ENCODE measurements at places on chromosomes 12 and 14.

- no peak for DNase-seq
Measured at GRCh38 chr14:103581954-103582703, 19.4 kb downstream of the COA8 start.

- no peak for DNase-seq
Measured at GRCh38 chr12:45658020-45658419, 71.5 kb upstream of the ARID2 start.

- no peak for DNase-seq
Measured at GRCh38 chr14:21163871-21164291, 8.0 kb upstream of the OR5AU1 start.

- DNase-seq: no peak
Measured at GRCh38 chr14:71764701-71765382, 167.4 kb upstream of the RGS6 start.

GRCh38 chr14:72169521-72169920 is 237.3 kb downstream of the RGS6 start:
- no peak for DNase-seq

GRCh38 chr12:2113119-2113912 is 60.5 kb downstream of the CACNA1C start:
- DNase-seq: no peak

- DNase-seq: no peak
Measured at GRCh38 chr14:95432144-95433093, 84.0 kb downstream of the SYNE3 start.

- DNase-seq: no peak
Measured at GRCh38 chr12:46414591-46415268, 42.2 kb upstream of the SLC38A2 start.

DNA sequence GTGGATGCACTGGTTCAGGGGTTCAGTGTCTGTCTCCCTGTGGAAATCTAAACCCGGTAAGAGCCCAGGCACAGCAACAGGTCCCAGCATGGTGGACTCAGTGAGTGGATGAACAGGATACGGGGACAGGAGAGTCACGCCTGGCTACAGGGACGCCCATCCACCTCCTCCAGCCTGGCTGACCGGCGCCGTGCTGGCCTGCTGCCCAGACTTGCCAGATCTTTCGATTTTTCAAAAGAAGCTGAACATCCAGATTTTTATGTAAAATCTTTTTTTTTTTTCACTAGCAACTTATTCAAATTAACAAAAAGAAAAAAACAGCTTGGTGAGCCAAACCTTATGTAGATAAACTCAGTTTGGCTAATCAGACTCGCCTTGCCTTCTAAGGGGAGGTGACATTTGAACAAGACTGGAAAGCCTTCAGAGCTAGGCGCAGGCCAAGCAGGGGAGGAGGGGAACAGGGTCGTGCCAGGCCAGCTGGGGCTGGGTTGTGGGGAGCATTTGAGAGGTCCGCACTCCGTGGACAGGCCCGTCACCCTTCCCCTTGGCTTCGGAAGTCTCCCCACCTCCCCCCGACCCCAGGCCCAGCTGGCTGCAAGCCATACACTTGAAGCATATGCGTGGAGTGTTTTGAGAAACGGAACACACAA is 87.8 kb upstream of the NCOR2 start:
- no peak for DNase-seq

DNA sequence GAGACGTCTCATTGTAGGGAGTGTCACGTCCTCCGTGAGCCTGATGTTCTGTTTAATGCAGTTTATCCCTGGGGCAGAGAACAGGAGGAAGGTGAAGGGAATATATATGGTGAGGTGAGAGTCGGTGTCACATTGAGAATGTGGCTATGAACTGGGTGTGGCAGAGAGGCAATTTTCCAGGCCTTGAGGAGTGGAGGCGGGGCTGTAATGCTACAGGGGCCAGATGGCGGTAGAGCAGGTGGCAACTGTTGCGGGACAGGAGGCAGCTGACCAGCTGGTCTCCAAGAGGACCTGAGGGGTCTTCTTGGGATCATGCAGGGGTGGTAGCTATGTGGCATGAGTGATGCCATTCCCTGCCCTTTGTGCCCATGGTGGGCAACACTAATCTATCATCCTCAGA is 59.6 kb downstream of the CACNA1C start:
- no peak for DNase-seq

DNA sequence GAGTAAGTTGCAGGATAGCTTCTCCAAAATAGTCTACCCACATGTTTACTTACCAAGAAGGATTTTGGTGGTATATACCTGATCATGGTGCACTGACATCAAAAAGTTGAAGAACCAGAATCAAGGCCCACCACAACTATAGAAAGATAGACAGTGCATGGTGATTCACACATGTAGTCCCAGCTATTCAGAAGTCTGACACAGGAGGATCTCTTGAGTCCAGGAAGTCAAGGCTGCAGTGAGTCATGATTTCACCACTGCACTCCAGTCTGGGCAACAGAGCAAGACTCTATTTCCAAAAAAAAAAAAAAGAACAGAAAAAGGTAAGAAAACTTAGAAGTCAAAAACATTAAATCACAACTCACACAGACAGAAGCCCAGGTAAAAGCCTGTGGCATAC is 422.2 kb upstream of the FOXG1 start:
- no peak for DNase-seq

Data from activated naive CD8-positive, alpha-beta T cell treated with anti-CD3 and anti-CD28 coated beads, Interleukin-2, amount 50 U/mL, for 16 hours (primary cell).